Sciatic nerve (tissue), 2 donors: ENCODE measurements at places on chromosomes 7 and 10. TPM values are rescaled to one million over a fixed set of nuclear protein-coding genes. Genes with fewer than 3 reads are reported as not detected.

The UNCX gene
- not detected for total RNA-seq

The BLNK gene
- 13.1 TPM for total RNA-seq

The HOXA3 gene
- total RNA-seq: 20.9 TPM

The FOXI2 gene
- total RNA-seq: 0.40 TPM

The SFRP4 gene
- 261 TPM for total RNA-seq

The MYOZ1 gene
- total RNA-seq: 1.1 TPM

DNA sequence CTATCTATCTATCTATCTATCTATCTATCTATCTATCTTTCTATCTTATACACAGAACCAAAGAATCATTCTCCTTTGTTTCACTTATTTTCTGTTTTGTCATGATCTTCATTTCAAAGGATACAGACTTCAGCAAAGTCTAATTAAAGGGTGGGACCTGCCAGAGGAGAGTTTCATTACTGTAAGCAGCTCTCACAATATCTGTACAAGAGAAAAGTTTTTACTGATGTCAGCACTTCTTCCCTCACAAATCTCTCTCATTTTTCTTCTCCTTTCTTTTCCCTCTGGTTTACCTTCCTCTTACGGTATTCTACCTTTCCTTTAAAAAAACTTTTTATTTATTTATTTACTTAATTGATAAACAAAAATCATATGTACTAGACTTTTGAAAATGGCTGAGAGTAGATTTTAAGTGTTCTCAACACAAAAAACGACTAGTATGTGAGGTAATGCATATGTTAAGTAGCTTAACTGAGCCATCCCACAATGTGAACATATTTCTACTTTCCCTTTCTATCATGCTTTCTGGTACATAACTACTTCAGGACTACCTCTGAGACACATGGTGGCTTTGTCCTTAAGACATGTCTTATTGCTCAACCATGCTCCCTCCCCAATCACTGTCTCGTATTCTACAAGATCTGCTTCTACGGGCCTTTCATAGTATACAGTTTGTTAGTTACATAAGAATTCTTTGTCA, 699.3 kb downstream of the PHTF2 start:
- DNase-seq: no peak

- no peak for DNase-seq
These were observed 110.1 kb upstream of the RHEB start for GRCh38 chr7:151629713-151630272.

- DNase-seq: no peak
These were observed 63.8 kb downstream of the CCSER2 start for GRCh38 chr10:84392181-84392580.

DNA sequence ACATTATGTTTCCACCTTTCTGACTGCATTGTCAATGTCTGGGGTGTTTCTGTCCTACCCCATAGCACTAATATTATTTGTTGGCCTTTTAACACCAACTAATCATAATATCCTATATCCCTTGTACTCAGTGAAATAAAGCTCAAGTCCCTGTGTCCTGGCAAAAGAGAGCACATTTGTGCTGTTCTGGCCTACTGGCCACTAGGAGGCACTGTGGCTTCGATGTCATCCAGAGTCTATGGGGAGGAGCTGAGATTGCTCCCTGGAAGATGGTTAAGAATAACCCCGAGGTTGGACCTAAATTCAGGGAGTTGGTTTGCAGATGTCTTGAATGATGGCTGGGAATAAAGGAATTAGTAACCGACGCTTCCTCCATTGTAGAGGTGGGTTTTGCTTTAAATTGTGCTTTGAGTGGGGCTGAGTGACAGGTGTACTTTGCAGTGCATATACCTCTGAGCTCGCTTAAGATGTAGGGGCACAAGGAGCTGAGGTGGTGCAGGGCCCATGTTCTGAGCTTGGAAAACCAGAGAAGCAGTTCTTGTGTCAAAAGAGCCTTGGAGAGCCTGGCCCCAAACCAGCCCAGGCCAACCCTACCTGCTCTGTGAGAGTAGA, 191.2 kb upstream of the PRSS1 start:
- no peak for DNase-seq

DNA sequence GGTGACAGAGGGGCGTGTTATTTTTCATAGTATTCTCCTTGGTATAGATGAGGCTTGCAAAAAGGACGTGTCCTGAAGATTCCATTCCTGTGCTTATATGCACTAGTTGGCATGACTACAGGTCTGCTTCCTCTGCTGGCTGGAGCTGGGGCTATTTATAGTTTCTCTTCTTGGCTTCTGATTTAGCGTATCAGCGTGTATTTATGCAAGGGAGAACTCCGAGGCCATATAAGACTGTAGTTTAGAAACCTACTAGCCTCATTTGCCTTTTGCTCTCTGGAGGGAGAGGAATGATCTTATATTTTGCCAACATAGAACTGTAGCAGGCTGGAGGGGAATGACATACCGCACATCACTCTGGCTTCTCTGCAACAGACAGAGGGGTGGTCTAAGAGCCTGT, 39.7 kb downstream of the CACNB2 start:
- no peak for DNase-seq

DNA sequence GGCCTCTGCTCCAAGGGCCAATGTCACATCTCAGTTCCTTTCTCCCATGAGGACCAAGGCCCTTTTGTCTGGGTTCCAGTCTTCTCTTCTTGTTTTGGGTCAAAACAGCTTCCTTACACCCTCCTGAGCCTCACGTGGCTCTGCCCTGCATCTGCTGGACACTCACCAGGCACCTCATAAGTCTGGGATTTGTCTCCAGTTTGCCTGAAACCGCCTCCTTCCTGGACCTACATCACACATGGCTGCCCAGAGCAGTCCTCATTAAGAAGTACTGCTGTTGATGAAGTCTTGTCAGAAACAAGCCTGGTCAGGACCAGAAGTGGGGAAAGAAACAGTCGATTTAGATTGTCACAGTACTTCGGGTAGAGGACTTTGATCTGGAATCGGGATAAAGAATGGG, 173.4 kb upstream of the BMPER start:
- DNase-seq: no peak

GRCh38 chr7:127708788-127709187, 56.8 kb downstream of the SND1 start:
- DNase-seq: peak; percentile 89

DNA sequence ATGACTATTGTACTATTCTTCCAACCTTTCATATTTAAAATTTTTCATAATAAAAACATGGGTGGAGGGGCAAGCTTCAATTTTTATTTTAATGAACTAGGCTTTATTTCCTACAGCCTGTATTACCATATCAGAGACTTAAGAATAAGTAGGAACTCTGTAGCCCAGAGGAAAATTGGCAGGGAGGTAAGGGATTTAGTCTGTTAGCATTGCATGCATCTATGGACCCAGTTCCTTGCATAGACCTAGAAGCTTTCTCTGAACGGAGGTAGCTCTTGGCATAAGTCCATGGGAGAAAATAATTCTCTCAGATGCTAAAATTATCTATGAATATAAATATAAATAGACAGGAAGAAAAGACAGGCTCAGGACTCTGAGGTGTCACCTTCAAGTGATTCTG, 31.4 kb upstream of the CCDC6 start:
- DNase-seq: no peak

DNA sequence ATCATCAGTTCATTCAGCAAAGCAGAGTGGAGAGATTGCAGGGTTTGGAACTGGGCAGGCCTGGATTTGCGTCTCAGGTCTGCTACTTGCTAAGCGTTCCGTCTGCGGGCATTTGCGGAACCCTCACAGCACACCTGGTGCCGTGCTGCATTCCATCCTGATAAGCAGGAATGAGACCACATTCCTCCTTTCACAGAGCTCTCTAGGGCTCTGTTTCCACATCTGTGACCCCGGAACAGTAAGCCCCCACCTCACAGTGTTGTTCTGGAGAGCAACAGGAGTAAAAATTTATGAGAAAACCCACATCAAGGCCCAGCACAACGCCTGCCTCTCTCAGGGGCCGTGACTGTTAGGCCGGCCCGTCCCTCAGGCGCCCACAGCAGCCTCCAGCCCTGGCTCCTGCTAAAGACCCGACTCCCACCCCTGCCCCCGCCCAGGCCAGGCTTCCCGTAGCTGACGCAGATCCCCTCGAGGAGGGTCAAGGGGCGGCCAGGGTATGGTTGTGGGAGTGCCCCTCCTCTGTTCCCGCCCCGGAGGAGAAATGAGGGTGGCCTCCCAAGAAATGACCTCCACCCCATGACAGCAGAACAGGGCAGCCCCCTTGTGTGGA, 128.9 kb downstream of the RGS10 start:
- DNase-seq: peak; percentile 80

- no peak for DNase-seq
These were observed 271.8 kb upstream of the NRG3 start for GRCh38 chr10:81603106-81603620.

GRCh38 chr7:91263384-91264045, 718 bp upstream of the FZD1 start:
- peak; percentile 74 for DNase-seq

GRCh38 chr10:113754768-113755167, 3.3 kb downstream of the PLEKHS1 start:
- DNase-seq: no peak

DNA sequence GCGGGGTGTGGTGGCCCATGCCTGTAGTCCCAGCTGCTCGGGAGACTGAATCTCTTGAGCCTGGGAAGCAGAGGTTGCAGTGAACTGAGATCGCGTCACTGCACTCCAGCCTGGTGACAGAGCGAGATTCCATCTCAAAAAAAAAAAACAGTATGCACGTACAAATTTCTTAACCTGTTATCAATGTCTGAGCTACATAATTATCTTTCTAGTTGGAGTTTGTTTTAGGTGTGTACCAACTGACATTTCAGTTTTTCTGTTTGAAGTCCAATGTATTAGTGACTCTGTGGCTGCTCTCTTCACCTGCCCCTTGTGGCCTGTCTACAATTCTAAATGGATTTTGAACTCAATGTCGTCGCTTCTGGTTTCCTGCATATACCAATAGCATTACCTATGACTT, 40.3 kb downstream of the CD36 start:
- no peak for DNase-seq

DNA sequence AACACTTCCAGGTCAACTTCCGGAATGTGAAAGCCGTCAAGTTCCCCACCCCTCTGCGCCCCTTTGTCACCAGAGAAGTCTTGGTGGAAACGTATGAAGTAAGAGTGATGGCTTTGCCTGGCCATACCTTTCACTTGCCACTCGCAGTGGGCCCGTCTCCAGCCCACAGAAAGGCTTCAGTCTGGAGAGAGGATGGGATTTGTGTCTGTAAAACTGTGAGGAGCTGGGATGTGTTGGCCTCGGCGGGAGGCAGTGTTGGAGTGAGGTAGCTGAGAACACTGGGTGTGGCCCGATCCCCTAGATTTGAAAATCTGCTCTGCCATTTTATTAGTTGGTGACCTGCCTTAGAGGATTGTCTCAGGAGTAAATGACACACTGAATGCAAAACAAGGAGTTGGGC, 6.4 kb downstream of the ADCK2 start:
- no peak for DNase-seq

DNA sequence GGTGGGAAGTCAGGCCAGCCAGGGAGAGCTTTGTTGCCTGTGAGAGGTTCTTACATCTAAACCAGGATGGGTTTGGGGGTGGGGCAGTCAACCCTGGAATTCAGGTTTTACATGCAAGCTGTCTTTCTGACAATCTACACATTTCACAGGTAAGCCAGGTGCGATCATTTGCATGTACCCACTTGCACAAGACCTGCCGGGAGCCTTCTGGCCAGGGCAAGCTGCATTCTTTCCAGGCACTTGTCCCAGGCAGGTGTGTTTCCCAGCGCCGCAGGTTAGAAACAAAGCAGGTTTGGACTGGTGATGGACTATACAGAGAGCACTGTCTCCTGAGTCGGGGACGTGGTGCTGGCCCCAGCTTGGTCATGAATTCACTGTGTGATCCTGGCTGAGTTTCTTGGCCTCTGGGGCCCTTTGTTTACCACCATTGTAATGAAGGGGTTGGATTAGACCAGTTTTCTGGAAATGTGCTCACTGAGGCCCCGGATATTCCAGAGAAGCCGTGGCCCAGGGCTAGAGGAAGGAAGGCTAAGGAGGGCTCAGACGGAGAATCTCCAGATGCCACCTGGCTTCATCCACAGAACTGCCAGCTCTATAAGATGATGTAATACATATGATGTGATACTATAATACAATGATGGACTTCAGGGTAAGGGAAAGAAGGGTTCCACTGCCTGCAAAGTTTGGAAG, 205.2 kb upstream of the SVIL start:
- DNase-seq: no peak

DNA sequence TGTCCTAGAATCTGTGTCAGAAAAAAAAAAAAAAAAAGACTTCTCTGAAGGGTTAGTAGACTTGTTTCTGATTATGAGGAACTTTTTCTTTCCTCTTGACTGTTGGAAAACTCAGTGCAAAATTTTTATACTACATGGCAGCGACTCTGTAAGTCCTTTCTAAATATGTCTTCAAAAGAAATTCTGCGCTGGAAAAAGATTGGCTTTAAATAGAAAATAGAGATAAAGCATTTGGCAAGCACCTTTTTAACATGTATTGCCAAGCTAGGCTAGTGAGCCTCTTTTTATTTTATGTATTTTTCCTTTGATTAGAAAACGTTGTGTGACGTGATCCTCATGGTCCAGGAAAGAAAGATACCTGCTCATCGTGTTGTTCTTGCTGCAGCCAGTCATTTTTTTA, 17.9 kb downstream of the KLHL7 start:
- no peak for DNase-seq

GRCh38 chr7:42972699-42973500, 40.7 kb downstream of the MRPL32 start:
- peak; percentile 63 for DNase-seq

- no peak for DNase-seq
These were observed 197.7 kb downstream of the SEMA3A start for GRCh38 chr7:83996879-83997278.

DNA sequence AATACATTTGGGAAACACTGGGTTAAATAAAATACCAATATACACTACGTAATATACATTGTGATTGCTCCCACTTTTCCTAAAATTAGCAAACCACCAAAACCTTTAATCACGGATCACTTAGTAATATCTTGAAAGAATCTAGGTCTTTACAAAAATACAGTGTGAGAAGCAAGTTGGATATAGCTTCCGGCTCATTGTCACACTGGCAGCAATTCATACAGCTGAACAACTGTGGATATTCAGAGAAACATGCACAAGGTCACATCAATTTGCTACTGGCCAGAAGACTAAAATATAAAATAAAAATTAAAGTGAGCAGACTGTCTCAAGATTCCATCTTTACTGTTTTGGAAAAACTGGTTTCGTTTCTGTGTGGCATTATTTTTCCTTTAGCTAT, 69.1 kb downstream of the ZNF438 start:
- no peak for DNase-seq

DNA sequence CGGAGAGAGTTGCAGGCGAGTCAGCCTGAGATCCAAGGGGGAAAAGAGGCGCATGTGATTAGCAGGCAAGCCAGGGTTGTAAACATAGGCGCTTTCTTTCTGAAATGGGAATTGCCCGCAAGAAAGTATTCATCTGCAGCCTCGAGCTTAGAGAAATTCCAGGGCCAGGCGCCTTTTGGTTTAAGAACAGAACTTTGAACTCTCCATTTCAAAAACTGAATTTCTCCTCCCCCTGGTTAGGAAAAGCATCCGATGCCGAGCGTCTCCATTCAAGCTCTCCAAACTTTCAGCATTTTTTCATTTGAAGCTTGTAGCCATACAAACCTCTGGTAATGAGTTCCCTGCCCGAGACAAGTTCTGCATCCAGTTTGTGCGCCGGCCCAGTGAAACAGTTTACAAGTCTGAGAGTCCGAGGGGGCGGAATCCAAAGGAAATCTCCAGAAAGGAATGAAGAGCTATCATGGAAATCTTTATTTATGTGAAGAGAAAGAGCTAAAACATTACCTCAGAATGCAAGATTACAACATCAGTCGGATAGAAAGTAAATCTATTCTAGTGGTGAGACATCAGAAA, 69.9 kb downstream of the FAM204A start:
- DNase-seq: no peak
